ENCODE measurements at places on chromosomes 3 and 15.

- DNase-seq: no peak
Observed at GRCh38 chr3:34421762-34422161, 623.3 kb downstream of the PDCD6IP start.

- no peak for DNase-seq
Observed at GRCh38 chr15:42879443-42879842, 41.1 kb downstream of the TTBK2 start.

DNA sequence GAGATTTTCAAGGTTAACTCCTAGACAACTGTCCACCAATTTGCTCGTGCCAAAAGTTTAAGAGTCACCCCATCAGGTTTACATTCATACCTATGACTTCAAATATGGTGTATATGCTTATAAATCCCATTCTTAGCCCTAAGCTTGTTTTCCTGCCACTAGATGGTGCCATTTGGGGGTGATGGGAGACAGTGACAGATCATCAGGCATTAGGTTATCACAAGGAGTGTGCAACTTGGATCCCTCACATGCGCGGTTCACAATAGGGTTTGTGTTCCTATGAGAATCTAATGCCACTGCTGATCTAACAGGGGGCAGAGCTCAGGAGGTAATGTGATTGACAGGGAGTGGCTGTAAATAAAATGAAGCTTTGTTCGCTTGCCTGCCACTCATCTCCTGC, 182.7 kb downstream of the CNTN6 start:
- DNase-seq: no peak

- DNase-seq: peak; percentile 51
Observed at GRCh38 chr15:74826364-74826819, at the start of gene CPLX3. Gene CPLX3 (plus strand): TSS chr15:74826627. CDS start chr15:74826704, 77 bp downstream.

DNA sequence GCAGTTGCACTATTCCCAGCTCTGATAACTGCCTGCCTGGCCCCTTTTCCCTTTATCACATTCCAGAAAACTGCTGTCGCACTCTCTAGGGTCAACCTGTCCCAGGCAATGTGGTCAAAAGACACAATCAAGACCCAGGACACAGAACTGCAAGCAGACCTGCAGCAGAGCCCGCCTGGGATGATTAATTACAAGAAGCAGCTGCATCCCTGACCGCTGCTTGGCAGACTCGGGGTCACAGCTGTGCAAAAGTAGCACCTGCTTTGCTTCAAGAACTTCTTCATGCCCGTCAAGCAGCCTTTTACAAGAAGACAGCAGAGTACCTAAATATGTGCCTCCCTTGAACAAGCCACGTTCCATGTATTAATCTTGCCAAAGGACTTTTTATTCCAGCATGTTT, 120.0 kb upstream of the ST8SIA2 start:
- DNase-seq: no peak

- DNase-seq: no peak
Observed at GRCh38 chr15:68511073-68511991, 67.5 kb upstream of the CORO2B start.

DNA sequence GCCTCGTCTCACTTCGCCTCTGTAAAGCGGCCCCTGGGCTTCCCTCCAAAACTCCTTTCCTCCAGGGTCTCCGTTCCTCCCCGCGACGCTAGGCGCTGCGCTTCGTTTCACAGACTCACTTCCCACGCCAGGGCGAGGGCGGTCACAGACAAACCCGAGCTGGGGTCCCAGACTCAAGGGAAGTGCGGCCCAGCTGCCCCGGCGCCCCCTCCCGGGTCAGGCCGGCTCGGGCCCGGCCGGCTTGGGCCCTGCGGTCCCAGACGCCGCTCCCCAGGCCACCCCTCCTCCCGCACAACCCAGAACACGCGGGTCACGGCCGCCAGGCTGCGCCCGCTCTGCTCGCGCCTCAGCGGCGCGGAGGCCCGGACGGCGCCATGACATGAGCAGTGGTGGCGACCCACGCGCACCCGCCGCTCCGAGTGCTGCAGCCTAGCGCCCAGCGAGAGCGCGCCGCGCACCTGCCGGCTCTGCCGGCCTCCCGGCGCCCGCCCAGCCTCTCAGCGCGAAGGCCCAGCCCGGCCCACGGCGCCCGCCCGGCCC, 547 bp downstream of the NUP210 start:
- peak; percentile 65 for DNase-seq

DNA sequence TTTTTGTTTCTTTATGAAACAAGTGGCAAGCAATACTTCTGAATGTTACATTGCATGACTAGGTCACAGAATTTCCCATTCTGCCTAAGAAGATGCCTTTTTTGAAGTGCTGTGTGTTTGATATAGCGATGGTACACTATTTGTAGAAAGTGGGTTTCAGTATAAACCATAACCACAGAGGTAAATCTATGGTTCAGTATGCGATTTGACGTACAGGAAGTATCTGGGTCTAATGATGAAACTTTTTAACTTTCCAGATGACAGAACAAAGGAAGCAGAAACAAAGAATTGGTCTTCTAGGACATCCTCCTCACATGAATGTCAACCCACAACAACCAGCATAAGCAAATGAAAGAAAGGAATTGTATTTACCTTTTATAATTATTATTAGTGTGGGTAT, 133.4 kb upstream of the BHLHE40 start:
- DNase-seq: peak; percentile 65

DNA sequence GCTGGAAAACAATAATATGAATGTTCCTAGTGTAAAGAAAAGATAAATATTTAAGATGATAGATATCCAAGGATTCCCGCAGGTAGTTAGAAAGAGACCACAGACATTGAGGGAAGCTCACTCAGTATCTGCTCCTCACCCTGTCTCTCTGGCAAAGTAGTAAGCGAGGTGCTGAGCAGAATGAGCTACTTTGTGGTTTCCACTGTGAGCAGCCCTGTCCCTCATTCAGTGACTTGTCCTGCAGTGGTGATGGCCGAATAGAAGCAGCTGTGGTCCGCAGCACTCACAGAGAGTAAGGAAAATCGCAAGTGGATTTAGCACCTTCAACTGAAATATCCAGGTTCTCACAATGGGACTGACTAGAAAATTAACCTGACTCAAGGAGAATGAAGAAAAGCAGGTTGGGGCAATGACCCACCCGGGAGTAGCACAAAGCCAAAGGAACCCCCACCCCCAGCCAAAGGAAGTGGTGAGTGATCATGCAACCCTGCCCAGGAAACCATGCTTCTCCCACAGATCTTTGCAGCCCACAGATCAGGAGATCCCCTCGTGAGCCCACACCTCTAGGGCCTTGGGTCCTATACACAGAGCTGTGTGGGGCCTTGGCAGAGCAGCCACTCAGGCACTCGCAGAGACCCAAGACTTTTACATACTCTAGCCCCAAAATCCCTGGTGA, 21.8 kb upstream of the SLC25A38 start:
- DNase-seq: peak; percentile 61

DNA sequence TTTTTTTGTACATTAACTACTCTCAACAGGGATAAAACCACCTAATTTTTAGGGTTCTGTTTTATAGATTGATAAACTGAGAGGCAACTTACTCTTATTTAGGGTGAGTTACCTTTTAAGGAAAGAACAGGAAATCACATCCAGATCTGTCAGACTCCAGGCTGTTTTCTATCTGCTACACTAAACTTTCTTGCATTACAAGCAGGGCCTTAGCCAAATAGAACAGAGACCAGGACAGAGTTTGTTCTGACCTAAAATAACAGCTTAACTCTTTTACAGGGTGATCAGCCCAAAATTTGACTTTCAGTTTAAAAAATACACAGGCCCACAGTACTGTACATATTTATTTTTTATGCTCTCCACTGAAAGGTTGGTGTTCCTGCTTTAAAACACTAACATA, 38.6 kb downstream of the SGO1 start:
- DNase-seq: no peak

DNA sequence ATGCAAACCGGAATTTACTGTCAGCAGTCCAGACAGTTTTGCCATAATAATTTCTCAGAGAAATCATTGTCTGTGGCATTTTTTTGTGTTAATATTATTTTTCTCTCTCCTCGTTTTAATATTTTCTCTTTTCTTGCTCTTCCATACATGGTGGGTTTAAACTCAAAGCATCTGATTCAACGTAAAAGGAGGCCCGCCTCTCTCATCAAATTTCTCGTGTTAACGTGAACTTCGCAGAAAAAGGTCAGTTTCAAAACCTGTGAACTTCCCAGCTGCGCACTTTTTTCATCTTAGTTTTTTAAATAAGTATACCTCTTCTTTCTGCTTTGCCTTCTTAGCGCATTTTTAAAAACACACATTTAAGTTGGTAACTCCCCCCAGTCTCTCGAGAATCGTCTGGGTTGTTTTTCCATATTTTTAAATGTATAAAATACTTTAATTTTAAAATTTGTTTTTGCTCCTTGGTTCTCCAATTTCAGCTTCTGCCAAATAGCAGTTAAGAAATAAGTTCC, 9.1 kb downstream of the SHOX2 start:
- no peak for DNase-seq

DNA sequence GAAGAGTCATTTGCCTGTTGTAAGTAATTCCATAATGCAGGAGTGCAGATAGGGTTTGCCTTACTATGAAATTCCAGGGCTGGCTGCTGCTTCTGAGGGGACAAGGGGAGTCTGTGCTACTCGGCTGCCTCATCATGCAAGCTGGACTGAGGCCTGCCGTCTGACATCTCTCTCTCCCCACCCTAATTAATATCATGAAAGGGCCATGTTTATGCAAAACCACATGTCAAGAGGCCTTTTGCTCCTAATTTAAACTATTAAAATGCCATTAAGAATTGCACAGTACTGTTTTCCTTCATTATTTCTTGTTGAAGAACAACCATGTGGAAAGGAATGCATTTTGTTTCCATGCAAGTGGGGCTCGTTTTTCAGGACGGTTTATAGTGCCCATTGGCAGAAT, 26.3 kb downstream of the CHST2 start:
- DNase-seq: no peak

- no peak for DNase-seq
Observed at GRCh38 chr3:15220056-15220455, 14.0 kb downstream of the CAPN7 start.

DNA sequence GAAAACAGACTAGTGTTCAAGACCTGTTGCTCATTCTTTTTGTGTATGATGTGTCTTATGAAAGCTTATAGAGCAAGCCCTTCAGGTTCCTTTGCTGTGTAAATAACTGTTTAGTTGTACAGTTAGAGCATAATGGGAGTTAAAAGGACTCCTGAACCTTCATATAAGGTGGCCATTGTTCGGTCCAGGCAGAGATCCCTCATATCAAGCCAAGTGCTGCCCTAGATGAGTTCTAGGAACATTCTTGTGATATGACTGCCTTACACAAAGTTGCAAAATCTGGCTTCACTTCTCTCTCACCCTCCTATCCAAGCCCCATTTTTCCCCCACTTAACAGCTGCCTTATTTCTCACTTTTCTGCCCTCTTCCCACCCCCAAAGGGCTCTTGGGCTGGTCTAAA, 26.9 kb downstream of the GYG1 start:
- no peak for DNase-seq

- DNase-seq: no peak
Observed at GRCh38 chr3:128378631-128379347, 87.9 kb downstream of the DNAJB8 start.

DNA sequence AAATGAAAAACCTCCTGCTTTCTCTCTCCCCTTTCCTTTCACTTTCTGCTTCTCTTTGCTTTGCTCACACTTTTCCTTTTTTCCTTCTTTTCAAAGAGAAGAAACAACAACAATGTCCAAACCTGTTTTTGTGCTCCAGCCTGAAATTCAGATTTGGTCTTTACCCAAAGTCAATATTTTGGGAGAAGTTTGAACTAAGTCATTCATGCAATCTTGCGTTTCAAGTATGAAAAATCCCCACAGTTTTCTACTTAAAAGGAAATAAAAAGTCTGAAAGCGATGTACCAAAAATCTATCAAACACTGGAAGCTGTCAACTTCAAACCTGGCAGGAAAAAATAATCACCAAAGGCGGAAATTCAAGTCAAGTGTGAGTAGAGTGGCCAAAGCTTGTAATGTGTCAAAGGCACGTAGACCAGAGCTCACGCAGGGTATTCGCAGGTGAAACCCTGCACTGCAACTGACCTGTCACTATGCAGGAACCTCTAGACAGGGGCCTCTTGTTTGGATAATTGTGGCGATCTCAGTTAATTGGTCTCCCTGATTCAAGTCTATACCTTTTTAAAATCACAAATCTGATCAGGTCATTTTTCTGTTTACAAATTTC, 118.8 kb upstream of the GALNT15 start:
- DNase-seq: no peak

GRCh38 chr3:181609030-181609767, 102.5 kb upstream of the SOX2 start:
- DNase-seq: no peak

DNA sequence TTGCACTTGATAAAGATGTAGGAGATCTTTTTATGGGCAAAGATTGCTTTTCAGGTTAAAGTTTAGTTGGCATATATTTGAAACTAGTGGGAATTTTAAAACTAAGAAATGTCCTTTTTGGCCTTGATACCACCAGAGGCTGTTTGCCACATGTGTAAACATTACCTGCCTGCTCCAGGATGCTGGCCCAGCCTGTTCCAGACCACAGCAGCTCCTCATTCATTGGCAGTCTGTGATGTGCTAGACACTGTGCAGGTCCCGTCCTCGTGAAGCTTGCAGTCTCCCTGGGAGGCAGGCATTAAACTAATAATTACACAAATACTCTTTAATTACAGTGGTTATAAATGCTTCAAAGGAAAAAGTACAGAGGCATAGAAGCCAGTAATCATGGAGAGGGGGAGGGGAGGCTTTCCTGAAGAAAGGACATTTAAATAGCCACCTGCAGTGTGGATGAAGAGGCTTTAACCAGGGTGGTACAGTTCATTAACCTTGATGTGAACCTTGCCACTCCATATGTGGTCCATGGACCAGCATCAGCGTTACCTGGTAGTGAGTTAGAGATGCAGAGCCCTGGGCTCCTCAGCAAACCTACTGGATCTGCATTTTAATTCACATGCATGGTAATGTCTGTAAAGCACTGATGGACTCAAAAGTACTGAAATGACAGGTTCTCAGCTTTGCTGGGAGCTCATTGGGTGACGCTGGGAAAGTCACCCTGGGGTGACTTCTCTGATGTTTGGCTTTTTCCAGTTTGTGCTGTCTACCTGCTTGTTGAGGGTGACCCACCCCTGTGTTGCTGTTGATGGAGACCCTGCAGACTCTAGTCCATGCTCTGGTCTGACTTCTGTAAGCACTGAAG, 5.3 kb downstream of the ZNF710 start:
- DNase-seq: no peak

GRCh38 chr3:18194431-18194830, 230.7 kb downstream of the SATB1 start:
- DNase-seq: no peak

DNA sequence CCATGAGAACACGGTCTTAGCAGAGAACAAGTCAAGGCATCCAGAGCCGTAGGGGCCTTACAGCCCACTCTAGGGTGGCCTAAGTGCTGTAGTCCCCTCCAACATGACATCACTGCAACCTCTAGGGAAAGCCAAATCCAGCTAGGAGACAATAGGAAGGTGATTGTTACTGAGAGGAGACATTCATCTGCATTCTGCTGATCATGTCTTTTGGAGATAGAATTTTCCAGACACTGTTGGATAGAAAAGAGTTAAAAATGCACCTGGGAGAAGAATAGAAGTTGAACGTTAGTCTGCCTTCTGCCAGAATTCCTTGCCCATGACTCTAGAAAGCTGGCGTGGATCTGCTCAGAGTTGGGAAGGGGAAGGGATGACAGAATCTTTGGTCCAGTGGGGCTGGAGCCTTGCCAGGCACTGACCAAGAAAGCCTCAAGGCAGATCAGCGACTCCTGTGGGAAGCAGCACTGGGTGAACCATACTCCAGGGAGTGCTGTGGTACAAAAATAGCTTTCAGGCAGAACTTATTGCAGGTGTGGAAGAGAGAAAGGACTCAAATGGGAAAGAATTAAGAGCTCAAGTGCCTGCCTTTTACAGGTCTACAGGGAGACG, 44.8 kb upstream of the RAF1 start:
- no peak for DNase-seq
